GM23338 (cell line): ENCODE measurements at places on chromosomes 4 and X. TPM values are rescaled to one million over a fixed set of nuclear protein-coding genes. Genes with fewer than 3 reads are reported as not detected.

- peak; percentile 12 for DNase-seq
- H3K4me3 ChIP-seq = no peak overlapping the region
- H3K36me3 ChIP-seq = no peaks in the 10 kb centered on the region
- no peaks in the 10 kb centered on the region for H3K4me1 ChIP-seq
These were observed 503.6 kb downstream of the IL1RAPL1 start for GRCh38 chrX:29090811-29091210.

DNA sequence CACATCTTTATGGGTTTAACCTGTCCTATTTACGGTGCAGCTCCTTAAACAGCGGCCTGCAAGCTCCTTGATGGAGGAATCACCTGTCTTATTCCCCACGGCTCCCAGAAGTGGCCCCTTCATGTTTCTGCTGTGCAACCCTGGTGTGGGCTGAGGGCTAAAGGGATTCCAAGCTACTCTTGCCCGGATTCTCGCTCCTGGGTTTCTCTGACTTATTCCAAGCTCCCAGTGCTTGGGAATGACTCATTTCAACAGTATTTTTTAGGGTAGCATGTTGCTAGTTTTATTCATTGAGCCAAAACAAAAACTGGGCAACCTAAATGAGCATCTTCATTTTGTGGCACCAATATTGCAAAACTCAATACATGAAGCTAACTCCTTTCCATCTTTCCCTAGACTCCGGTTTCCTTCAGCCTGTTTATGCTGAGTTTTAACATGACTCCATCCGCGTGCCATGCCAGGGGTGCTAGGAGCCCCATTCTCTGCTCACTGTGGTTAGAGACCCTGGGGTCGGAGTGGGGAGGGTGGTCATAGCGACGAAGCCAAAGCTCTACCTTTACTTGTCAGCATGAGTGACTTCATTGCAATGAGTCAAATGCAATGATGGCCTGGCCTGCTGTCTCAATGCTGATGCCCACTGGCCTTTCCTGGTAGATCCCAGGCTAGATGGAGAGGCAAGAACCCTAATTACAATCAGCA is 349.7 kb downstream of the NR3C2 start:
- H3K4me1 ChIP-seq = no peaks in the 10 kb centered on the region
- no peaks in the 10 kb centered on the region for H3K27me3 ChIP-seq
- DNase-seq = no peak
- H3K4me3 ChIP-seq = no peak overlapping the region
- H3K27ac ChIP-seq = no peak overlapping the region

DNA sequence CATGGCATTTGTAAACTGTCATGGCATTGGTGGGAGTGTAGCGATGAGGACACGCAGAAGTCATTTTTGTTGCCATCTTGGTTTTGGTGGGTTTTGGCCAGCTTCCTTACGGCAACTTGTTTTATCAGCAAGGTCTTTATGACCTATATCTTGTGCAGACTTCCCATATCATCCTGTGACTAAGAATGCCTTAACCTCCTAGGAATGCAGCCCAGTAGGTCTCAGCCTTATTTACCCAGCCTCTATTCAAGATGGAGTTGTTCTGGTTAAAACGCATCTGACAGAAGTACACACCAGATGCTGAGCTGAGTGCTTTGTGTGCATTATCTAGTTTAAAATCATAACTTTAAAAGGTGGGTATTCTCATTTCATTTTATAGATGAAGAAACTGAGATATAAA is 268.8 kb upstream of the GALNT7 start:
- H3K4me3 ChIP-seq = no peak overlapping the region
- H3K27me3 ChIP-seq = no peaks in the 10 kb centered on the region
- H3K27ac ChIP-seq = no peak overlapping the region
- no peaks in the 10 kb centered on the region for H3K36me3 ChIP-seq
- no peaks in the 10 kb centered on the region for H3K4me1 ChIP-seq

The HSFX2 gene
- total RNA-seq = not detected in 2 replicates

The F9 gene
- not detected in 2 replicates for total RNA-seq
